A172 (cell line): ENCODE measurements at places on chromosomes 13 and 19.

DNA sequence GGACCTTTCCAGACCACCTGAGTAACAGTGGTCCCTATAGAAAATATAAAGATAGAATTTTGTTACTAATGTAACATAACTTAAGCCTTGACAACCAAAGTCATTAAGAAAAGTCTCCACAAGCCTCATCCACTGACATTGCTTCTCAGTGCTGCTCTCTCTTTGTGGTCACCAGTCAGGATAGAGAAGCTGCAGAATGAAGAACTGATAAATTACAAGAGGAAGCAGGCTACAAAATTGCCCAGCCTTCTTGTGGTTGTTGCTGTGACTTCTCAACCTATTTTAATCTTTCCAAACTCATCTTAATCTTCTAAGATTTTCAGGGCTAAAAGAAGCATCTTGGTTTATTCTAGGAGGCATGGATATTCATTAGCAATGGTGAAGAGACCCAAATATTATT, 343.8 kb downstream of the MZT1 start:
- no peak for DNase-seq

DNA sequence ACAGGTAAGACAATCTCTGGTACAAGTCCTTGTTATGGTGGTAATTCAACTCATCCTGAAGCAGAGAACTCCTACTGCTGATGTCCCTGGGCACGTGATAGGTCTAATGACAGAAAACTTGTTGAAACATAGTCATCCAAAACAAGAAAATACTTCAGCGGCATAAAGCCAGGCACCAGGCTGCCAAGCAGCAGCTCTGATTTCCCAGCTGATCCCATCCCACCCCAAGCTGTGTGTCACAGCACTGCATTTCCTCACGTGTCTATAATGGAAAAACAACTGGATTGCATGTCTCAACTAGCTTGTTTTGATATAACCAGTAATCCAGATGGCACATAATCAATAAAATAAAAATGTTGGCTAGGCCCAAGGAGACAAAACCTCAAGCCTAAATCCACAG, 64.8 kb downstream of the MIPEP start:
- no peak for DNase-seq

DNA sequence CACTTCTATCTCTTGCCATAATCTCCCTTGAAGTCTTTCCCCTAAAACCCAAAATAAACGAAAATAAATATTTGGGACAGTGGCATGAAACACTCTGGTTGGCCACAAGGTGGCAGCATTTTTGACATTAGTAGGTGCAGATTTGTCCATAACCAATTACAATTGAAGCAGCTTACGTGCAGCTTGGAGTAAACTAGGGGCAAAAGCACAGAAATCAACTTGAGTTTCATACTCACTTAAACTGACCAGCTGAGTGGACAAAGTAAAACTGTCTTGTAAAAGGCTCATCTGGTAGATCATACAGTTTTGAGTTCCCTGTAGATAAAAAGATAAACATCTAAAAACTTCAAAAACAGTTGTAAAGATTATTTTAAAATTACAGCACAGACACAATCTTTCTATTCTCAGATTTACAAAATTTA, 18.8 kb downstream of the PDCD5 start:
- peak; percentile 76 for DNase-seq

DNA sequence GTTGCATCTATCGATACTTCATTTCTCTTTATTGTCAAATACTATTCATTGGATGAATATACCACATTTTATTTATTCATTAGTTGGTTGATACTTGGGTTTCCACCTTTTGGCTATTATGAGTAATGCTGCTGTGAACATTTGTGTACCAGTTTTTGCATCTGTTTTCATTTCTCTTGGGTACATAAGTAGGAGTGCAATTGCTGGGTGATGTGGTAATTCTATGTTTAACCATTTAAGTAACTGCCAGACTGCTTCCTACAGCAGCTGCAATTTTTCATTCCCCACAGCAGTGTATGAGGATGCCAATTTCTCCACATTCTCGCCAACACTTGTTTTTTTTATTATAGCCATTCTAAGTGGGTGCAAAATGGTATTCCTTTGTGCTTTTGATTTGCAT, 2.6 kb downstream of the KCNJ14 start:
- DNase-seq: no peak

DNA sequence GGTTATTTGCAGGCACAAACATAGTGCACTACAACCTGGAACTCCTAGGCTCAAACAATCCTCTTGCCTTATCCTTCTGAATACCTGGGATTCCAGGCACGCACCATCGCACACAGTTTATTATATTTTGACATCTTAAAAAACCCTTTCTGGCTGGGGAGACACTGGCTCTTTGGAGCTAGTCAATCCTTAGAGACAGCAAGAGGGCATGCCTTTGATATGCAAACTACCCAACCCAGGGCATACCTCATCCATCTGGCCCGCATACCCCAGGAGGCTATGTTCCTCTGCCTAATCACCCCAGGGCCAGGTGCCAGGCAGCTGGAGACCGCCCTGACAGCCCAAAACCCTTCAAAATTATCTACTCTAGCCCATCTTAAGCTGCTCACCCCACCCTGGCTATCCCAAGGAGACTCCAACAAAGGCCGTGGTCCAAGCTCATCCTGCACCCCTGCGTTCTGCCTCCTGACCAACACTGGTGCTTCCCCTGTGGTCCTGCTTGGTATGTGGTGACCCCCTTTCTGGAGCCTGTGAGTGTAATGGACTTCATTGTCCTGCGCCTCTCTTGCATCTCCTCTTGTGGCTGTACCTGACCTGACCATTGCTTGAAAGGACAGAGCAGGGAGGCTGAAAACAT, 86.4 kb downstream of the RGCC start:
- no peak for DNase-seq
